ENCODE measurements at places on chromosomes 3 and 15.

- DNase-seq = peak; percentile 84
These were observed 34.2 kb downstream of the KAT2B start for GRCh38 chr3:20074226-20075063.

- DNase-seq = no peak
These were observed 384.1 kb downstream of the CADM2 start for GRCh38 chr3:85342915-85343314.

DNA sequence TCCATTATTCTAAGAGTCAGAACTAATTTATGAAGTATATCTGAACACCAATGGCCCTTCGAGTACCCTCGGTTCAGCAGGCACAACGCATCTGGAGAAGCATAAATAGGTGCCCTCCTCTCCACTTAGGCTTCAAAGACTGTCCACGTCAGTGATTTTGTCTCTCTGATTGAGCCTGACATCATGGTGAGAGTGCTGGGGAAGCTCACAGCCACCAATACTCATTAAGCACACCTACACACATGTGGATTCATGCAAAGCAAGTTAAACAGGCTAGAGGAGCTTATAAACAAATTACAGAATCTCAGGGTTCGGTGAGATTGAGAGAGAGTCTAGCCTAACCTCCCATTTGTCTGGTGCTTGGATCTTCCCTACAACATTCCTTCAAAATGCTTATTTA, 3.6 kb downstream of the CLDN1 start:
- no peak for DNase-seq

DNA sequence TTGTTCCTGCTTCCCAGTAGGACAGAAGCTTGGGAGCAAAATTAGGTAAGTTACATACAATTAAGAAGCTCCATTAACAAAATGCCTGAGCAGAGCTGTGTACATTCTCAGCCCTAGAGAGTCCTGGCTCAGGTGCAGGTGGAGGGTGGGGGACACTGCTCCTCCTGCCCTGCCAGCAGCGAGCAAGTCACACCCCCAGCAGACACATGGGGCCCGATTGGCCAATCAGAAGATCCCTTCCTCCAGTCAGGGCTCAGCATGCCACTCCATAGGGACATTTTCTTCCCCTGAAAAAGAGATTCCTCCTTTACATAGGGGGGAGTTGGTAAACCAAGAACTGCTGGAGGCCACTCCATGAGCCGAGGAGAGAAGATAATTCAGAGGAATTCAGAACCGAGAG, 62.1 kb downstream of the PLXNA1 start:
- peak; percentile 15 for DNase-seq

DNA sequence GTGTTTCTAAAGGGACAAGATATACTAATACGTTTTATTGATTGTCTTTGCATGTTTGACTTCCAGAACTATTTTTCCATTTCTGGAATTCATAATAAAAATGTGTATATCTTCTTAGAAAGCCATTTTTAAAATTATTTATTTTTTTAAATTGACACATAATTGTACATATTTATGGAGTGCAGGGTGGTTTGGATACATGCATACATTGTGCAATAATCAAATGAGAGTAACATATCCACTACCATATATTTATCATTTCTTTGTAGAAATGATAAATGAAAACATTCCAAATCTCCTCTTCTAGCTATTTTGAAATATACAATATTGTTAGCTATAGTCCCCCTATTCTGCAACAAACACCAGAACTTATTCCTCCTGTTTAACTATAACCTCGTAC, 156.5 kb upstream of the ABI3BP start:
- no peak for DNase-seq

DNA sequence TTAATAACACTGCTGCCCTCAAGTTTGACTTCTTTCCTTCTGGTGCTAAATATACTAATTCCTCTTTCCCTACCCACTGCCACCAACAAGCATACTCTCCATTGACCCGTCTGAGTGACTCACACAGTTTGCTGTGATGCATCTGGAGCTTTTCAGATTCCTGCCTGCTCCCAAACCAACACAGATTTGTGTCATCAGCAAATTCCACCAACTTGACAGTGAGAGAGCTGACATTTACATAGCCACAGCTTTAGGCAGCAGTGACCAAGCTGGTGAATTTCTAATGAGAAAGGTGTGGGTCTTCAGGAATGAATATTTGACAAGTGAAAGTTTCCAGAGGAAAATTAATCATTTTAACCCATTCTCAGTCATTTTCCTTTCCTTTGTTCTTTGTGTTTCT, 96.5 kb upstream of the PRICKLE2 start:
- DNase-seq = peak; percentile 83

- no peak for DNase-seq
These were observed 212.4 kb downstream of the TBC1D2B start for GRCh38 chr15:77865106-77865610.

DNA sequence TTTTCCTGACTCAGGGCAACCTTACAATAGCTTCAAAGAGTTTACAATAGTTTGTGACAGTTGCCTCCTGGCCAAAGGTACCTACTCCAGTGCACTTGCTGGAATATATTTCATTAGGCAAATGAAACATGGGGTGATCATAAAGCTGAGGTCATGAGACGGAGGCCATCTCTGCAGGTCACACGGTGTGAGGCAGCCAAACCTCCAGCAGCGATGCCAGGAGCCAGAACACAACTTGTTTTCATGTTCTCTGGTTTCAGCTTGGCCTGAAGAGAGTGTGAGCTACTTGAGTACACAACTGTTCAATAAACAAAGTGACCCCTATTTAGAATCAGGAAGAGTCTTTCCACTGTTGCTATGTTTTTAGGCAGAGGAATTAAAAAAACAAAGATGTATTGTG, 42.7 kb upstream of the PYGO1 start:
- peak; percentile 12 for DNase-seq

DNA sequence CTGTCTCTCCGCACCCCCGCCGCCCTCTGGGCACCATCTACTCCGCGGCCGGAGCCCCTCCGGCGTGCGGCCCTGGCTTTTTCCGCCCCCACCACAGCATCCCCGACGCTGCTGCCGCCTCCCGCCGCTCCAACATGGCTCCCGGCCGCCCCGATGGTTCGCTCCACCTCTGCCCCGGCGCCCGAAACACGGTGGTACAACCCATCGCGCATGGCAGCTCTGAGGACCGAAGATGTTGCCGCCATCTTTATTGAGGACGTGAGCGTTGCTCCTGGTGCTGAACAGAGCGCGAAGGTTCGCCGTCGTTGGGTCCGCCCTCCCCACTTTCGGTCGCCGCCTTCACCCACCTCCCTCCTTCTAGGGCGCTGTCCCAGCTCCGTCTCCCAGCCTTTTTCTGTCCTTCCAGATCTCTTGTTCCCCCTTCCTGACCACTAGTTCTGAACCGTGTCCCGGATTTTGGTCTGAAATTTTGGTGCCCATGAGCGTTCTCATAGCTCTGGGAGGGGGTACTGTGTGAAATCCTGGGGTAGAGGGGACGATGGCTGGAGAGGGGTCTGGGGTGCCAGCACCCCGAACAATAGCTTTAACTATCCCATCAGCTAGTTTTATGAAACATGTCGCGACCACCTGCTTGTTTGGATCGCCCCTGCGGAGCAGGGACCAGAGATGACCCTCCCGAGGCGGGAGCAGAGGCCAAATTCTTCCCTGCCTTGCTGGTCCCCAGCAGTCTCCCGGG, at the start of gene CELSR3:
Gene CELSR3 (minus strand): TSS at position 134 of the 736 bp plus-strand sequence. CDS start 252 bp downstream, outside the sequence.
- peak; percentile 93 for DNase-seq

- no peak for DNase-seq
These were observed 39.7 kb downstream of the BFSP2 start for GRCh38 chr3:133439563-133439962.

DNA sequence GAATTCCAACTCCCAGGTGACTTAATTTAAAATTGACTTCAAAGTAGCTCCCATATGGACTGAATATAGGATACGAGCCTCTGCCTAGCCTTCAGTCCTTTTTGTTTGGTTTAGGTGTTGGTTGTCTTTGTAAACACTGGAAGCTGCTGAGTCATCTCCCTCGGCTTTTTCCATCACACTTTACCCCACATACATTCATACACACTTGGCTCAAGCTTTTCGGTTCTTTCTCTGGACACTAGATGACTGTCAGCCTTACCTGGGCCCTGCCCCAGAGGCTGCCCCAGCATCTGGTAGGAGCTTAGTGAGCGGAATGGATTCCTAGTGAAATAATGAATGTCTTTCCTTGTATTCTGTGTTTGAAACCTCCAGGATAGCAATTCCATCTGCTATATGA, 201.5 kb upstream of the IL12A start:
- peak; percentile 90 for DNase-seq

GRCh38 chr3:87267953-87268645, 8.3 kb downstream of the POU1F1 start:
- no peak for DNase-seq

- peak; percentile 6 for DNase-seq
These were observed 1.5 kb upstream of the GCSAM start for GRCh38 chr3:112134335-112135124.

DNA sequence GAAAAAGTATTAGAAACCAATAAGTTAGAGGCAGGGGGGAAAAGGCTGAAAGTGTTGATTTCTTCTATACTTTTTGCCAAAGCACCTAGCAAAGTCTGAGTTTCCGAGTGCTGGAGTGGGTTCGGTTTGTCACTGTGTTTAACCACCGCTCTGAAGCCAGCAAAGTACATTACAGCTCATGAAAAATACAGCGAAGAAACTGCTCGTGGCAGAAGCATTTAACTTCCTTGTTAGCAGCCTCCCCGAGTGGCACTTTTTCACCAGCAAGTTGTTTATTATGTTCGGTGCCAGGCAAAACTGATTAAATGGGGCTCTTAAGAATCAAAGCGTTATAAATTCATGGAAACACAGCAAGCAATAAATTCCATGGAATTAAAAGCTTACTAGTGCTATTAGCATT, 313.6 kb downstream of the FOXP1 start:
- no peak for DNase-seq

DNA sequence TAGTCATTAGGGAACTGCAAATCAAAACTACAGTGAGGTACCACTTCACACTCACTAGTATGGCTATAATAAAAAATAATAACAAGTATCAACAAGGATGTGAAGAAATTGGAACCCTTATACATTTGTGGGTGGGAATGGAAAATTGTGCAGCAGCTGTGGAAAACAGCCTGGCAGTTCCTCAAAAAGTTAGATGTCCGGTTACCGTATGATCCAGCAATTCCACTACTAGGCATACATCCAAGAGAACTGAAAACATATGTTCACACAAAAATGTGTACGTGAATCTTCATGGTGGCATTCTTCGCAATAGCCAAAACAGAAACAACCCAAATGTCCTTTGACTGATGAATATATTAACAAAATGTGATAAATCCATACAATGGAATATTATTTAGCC, 187.9 kb upstream of the LYSMD4 start:
- peak; percentile 10 for DNase-seq

GRCh38 chr3:51393564-51393963, 2.5 kb downstream of the RBM15B start:
- DNase-seq = no peak

GRCh38 chr3:172257648-172258400, 190.4 kb downstream of the GHSR start:
- DNase-seq = peak; percentile 31

GRCh38 chr15:91953432-91953831, 99.9 kb downstream of the SLCO3A1 start:
- DNase-seq = no peak

GRCh38 chr3:108093021-108093420, 2.2 kb upstream of the CD47 start:
- DNase-seq = no peak

DNA sequence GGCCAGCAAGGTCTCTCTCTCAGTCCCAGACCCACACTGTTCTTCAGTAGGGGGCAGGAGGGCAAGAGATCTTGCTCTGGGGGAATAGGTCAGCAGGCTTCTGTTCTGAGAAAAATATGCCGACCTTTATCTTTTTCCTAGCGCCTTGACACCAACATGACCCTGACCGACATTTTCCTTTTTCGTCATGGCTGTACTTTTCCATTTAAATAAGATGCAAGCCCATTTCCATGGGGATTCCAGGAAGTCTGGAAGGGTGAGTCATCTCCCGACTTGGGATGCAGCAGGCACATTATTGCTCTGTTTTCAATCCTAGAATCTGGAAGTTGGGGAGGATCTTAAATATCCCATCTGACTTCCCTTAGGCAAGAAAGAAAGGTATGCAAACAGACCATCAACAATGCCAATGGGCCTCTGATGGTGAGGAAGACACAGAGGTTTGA, 261.5 kb upstream of the LRTM1 start:
- peak; percentile 97 for DNase-seq

GRCh38 chr3:30650348-30650995, 44.1 kb downstream of the TGFBR2 start:
- no peak for DNase-seq

DNA sequence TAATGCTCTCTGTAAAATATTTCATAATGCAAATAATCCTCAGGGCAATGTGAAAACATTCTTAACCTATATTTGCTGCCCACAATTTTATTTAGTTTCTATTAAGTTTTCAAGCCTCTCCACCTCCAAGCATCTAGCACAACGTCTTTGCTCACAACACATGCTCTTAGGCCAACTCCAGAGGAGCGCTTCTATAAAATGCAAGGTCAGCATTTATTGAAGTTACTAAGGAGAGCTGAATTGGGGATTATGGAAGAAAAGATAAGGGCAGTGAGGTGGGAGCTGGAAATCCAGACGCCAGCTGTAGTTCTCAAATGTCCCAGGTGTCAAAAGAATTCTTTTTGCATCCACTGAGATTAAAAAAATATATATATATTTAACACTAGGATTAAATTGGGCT, 996 bp downstream of the RABL3 start:
- DNase-seq = no peak

DNA sequence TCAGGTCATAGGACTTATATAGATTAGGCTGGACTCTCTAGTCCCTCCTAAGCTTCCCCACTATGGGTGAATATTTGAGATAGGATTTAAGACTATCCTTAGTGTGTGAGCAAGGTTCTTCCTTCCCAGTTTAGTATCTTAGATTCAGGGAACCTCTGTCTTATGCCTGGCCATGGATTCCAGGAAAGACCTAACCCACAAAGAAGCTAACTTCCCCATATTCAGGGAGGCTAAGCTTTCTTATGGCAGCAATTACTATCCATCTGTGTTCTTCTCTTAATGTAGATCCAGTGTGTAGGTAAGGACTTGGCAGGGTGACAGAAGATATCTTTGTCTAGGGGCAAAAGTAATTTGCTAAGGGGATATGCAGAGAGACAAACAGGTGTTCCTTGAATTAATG, 25.5 kb upstream of the PIK3R4 start:
- DNase-seq = no peak

DNA sequence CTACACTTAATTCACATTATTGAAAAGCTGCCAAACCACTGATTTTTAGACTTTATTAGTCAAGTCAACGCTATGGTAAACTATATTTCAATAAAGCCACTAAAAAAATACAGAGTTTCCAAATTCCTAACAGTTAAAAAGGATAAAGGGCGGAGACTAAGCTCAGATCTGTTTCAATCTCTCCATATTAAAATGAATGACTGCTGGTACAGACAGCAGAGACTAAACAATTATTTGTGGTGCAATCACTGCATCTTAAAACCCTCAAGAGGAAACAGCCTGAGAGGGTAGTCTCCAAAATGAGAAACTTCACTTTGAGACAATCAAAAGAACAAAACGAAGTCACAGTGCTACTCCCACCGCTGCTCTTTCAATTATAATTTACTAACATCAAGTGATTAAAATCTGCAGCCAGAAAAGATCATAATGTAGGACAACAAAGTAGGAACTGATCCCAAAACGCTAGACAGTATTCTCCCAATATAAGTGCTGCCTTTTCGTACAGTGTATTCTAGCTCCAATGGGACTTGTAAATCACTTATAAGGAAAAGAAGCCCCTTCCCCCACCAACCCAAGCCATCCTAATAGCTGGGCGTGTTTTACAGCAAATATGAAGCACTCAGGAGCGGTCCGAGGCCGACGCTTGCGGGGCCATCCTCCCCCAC, 1.2 kb downstream of the UBP1 start:
- peak; percentile 40 for DNase-seq
